Activated CD4-positive, alpha-beta T cell treated with anti-CD3 and anti-CD28 coated beads for 1 hour (primary cell): ENCODE measurements at places on chromosomes 12 and 14.

DNA sequence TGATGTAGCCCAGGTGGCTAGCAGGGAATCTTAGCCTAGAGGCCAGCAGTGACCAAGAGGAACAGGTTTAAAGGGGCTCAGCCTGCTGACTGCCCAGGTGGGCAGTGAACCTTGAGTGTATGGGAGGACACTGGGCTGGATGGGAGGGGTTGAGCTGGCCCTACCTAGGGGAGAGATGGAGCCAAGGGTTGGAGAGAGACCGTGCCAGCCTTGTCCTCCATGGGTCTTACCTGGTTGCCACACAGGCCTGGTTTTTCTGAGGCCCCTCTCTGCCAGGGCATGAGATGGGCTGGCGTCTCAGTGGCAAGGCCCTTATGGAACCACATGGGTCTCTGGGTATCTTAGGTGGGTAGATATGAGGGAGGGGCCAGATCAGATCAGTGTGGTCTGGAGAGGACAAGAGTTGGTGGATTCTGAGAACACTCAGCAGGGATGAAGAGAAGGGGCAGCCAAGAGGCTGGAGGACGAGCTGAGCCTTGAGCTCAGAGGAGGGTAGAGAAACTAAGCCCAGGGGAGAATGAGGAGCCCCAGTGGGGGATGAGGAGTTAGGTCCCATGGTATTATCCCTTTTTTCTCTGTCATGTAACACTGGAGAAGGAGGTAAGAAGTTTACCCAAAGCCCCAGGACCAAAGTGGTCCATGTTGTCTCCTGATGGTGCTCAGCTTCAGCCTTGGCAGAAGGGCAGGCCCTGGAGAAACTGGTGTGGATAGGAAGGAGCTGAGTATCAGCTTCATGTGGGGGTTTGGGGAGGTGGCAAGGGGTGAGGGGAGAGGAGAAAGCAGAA, 3.7 kb downstream of the GZMB start:
- no peak for DNase-seq

DNA sequence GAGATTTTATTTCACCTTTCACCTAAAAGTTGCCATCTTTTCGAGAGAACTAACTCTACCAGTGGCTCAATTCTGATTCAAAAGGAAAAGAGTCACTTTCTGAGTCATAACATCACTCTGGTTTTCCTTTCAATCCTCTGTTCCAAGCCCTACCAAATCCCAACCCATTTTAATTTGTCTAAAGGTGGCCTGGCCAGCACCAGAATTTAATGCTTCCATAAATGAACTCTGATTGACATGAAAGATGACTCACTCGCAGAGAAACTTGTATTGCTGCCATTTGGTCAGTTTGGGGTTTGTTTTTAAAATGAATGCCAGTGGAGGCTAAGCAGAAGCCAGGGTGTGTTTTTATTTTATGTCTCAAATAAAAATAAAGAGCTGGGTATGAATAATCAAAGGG, 117.4 kb upstream of the SOX5 start:
- no peak for DNase-seq

DNA sequence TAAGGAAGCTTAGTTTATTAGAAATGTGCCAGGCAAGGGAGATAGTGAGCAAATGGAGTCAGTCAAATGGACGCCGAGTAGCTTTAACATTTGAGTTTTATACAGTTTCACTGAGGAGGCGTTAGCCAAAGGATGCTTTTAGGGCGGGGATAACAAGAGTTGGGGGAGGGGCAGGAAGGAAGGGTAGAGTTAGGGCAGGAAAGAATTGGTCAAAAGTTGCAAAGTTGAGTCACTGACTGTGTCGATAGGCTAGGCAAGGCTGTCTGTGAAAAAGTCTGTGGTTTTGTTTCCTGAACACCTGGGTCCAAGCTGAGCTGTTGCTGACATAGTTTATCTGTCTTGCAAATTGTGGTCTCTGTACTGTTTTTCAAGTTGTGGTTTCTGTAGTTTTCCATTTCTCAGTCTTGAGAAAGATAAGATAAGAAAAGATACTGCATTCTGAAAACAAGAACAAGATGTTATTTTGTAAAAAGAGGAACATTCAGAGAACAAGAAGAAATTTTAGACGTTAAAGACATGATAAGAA, 62.6 kb upstream of the RESF1 start:
- peak; percentile 72 for DNase-seq

GRCh38 chr14:96484399-96484798, 17.8 kb upstream of the PAPOLA start:
- no peak for DNase-seq
